ENCODE measurements at places on chromosomes 4 and X. TPM values are rescaled to one million over a fixed set of nuclear protein-coding genes. Genes with fewer than 3 reads are reported as not detected.

Gene GPR119
- not detected for total RNA-seq

Gene CENPE
- 0.24 TPM for total RNA-seq

Gene STOX2
- total RNA-seq = 4.4 TPM

Gene SMIM10L2A
- 0.20 TPM for total RNA-seq

Gene VSIG4
- 13.4 TPM for total RNA-seq

Gene IL3RA
- 3.1 TPM for total RNA-seq

All from psoas muscle (tissue), 8 donors.